T-helper 9 cell (primary cell): ENCODE measurements at places on chromosomes 12 and 14.
A peak's percentile ranks its signal among the peaks of the same experiment; 100 is the strongest.

DNA sequence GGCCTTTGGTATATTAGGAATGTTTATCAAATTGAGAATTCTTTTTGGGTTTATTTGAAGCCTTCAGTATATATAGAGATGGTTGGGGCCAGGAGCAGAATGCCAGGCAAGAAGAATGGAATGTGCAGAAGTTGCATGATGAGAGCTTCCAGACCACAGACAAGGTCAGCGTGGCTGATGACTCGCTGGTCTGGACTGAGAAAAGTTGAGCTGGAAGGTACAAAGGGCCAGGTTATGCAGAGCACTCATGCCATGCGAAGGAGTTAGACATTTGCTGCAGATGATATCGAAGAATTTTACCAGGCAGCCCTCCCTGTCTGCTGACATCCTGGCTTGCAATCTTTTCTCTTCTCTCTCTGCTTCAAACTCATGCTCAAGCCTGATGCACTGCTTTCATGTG lies 196.2 kb upstream of the ARHGAP5 start:
- no peak for DNase-seq

GRCh38 chr14:81655423-81656314 lies 122.0 kb upstream of the SEL1L start:
- no peak for DNase-seq

- DNase-seq: no peak
These were observed 509.6 kb downstream of the NOVA1 start for GRCh38 chr14:26088275-26088674.

DNA sequence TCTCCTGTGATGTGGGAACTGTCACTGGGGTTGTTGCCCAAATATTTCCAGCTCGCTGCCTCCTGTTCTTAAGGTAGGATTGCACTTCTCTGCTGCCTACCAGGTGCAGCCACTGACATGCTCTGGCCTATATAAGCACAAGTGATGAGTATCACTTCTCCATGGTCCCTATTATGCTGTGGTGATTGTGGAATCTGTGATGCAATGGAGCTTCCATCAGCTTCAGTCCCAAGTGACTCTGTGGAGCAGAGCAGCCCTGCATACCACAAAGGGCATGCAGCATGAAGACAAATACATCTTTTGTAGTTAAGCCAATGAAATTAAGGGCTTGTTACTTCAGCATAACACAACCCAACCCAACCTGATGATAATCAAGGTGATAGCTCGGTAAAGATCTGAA lies 43.5 kb downstream of the CKAP4 start:
- DNase-seq: no peak

DNA sequence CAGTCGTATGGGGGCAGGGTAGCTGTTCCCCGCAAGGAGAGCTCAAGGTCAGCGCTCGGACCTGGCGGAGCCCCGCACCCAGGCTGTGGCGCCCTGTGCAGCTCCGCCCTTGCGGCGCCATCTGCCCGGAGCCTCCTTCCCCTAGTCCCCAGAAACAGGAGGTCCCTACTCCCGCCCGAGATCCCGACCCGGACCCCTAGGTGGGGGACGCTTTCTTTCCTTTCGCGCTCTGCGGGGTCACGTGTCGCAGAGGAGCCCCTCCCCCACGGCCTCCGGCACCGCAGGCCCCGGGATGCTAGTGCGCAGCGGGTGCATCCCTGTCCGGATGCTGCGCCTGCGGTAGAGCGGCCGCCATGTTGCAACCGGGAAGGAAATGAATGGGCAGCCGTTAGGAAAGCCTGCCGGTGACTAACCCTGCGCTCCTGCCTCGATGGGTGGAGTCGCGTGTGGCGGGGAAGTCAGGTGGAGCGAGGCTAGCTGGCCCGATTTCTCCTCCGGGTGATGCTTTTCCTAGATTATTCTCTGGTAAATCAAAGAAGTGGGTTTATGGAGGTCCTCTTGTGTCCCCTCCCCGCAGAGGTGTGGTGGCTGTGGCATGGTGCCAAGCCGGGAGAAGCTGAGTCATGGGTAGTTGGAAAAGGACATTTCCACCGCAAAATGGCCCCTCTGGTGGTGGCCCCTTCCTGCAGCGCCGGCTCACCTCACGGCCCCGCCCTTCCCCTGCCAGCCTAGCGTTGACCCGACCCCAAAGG lies 804 bp downstream of the GAPDH start:
- DNase-seq: peak; percentile 68

GRCh38 chr14:94288610-94289465 lies 4.2 kb downstream of the SERPINA10 start:
- DNase-seq: no peak

DNA sequence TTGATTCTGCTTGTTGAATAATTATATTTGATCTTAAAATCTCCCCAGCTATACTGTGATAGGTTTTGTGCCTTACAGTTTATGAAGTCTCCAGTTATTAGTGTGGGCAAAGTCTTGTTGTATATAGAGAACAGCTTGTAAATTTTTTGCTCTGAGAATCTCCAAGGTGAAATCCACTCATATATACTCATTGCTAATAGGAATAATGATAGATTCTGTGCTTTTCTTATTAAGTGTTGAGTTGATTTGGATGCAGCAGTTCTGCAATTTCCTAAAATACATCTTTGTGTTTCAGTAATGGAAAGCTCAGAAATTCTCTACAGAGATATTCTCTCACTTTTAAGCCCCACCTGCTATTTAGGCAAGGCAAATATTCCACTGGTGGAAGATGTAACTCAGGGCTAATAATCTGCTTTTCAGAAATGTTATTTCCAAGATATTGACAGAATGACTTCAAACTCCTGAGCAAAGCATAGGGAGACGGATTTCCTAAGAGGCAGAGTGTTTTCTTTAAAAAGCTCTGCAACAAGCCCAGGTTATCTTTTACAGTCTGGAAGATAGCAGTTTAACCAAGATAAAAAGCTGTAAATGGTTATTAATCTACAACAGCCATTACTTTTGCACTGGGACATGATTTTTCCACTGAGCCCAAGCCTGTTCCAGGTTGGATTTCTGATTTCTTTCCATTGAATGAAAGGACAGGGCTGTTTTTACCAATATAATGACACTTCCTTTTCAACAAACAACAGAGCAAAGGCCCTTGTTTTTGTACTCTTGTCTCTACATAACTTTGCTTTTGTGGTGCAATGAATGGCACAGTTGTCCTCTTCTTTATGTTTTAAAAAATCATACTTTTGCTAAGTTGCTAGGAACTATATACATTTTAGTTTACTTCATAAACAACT lies 239.9 kb upstream of the ATP2B1 start:
- DNase-seq: no peak

DNA sequence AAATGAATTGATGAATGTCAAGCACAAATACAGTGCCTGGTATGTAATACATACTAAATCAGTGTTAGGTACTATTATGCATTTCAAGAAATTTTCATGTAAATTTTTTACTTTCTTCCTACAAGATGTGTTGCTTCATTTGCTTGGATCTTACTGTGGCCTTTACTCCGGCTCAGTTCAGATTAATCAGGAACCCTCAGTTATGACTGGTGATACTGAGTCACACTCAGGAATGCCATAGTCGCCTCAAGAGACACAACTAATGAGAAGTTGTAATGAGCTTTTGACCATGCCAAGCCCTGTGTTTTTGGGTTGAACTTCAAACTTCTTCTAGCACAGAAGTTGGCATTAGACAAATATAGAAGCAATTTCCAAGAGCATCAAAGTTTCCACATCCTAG lies 96.0 kb downstream of the TGFB3 start:
- DNase-seq: no peak

GRCh38 chr12:132259364-132259871 lies 70.0 kb downstream of the GALNT9 start:
- no peak for DNase-seq

DNA sequence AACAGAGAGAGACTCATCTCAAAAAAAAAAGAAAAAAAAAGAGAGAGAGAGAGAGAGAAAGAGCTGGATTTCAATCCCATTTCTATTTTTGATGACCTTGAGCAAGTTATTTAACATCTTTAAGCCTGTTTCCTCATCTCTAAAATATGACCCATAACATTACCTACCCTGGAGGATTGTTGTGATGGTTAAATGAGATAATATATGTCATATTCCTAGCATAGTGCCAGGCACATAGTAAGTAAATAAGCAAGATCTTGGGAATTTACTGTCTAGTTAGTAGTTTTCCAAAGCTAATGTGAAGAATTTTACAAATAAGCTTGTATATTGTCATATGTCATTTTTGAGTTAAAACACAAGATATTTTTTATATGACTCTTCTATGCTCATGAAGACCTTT lies 236.5 kb downstream of the PHLDA1 start:
- no peak for DNase-seq

- no peak for DNase-seq
These were observed 54.3 kb downstream of the MAP3K9 start for GRCh38 chr14:70754991-70755390.

GRCh38 chr12:67141296-67142018 lies 127.7 kb upstream of the CAND1 start:
- DNase-seq: no peak

DNA sequence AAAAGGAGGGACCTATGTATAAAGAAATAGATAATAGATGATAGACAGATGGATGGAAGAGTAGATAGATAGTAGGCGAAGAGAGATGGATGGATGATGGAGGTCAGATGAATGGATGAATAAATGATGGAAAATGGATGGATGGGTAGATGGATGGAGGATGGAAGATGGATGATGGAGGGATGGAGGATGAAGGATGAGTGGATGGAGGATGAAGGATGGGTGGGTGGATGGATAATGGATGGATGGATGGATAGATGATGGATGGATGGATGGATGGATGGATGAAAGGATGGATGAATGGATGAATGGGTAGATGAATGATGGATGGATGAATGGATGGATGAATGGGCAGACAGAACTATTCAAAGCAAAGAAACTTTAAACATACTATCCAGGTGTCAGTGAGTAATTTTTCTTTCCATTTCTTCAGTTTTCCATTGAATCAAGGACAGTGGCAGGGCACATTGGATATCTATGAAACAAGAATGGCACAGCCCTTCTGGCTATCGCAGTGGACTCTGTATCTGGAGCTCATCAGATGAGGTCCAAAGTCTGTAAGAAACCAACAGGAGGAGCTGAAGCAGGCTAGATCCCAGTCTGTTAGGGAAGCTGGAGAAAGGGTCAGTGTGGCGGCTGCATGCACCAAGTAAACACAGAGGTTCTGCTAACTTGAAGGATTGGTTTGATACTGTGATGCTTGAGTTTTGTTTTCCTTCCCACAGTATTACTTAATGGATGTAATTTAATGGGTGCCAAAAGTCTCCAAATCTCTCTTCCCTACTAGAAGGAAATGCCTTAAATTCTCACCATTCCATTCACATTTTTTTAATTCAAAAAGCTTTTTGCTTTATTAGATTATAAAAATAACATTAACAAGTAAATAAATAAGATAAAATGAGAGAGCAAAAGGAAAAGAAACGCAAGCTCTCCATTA lies 18.1 kb upstream of the MED13L start:
- no peak for DNase-seq

GRCh38 chr12:70840656-70841350 lies 79.7 kb downstream of the PTPRR start:
- no peak for DNase-seq

DNA sequence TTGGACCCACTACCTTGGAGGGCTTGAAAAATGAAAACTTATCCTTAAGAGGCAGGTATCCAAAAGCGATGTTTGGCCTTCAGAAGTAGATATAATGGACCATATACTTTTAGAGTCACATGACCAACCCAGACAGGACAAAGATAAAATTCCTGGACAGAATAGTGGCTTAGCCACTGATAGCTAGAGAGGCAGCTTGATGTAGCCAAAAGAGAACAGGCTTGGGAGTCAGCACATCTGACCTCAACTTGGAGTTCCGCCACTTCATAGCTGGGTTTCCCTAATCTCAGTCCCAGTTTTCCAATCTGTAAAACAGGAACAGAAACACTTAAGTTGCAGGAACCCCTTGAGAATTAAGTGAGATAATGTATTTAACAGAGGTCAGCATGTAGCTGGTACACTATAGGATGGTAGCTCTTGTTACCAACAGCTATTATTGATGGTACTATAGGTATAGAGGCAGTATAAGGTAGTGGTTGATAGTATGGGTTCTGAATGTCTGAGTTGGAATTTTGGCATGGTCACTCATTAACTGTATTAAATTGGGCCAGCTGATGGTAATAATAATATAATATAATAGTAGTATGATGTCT lies 63.2 kb upstream of the USP44 start:
- no peak for DNase-seq

DNA sequence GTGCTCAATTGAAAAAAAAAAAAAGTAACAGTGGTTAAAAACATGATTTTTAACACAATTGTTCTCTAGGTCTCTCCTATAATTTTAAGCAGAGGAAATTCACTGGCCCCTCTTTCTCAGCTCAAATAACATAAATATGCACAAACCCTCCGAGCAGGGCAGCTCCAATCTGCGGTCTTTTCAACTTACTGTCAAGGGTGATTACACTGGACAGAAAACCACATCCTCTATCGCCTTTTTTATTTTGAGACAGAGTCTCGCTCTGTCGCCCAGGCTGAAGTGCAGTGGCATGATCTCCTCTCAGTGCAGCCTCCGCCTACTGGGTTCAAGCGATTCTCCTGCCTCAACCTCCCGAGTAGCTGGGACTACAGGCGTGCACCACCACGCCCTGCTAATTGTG lies 16.5 kb upstream of the GABARAPL1 start:
- DNase-seq: no peak

GRCh38 chr12:131357920-131358319 lies 353.0 kb upstream of the SFSWAP start:
- DNase-seq: no peak

DNA sequence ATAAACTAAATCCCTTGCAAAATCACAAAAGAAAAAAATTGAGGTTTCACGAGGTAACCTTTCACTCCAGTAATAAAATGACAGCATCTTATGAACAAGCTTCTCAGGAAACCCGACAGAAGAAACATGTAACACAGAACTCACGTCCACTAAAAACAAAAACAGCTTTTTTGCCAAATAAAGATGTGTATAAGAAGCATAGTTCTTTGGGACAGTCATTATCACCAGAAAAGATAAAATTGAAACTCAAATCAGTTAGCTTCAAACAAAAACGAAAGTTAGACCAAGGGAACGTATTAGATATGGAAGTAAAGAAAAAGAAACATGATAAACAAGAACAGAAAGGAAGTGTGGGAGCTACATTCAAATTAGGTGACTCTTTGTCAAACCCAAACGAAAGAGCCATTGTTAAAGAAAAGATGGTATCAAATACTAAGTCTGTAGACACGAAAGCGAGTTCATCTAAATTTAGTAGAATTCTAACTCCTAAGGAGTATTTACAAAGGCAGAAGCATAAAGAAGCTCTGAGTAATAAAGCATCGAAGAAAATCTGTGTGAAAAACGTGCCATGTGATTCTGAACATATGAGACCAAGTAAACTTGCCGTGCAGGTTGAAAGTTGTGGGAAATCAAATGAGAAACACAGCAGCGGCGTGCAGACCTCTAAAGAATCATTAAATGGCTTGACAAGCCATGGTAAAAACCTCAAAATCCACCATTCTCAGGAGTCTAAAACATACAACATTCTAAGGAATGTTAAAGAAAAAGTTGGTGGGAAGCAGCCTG lies 25.8 kb downstream of the RESF1 start:
- no peak for DNase-seq

DNA sequence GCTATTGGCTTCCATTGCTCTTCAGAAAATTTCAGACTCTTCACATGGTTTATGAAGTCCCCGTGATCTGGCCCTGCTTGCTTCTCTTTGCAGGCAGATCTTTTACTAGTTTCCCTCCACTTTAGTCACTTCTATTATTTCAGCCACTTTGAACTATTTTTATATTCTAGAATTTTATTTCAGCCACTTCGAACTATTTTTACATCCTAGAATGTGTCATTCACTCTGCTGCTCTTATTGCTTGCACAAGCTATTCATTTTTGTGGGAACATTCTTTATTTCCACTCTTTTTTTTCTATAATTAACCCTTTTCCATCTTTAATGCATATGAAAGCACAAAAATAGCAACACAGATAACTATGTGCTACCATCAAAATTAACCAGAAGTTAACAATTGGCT lies 24.5 kb downstream of the TSHR start:
- DNase-seq: no peak

GRCh38 chr12:15751741-15752140 lies 37.4 kb downstream of the EPS8 start:
- no peak for DNase-seq
